ENCODE measurements at places on chromosomes 7 and 10.

GRCh38 chr10:18229826-18230225 lies 89.6 kb downstream of the CACNB2 start:
- no peak for DNase-seq

DNA sequence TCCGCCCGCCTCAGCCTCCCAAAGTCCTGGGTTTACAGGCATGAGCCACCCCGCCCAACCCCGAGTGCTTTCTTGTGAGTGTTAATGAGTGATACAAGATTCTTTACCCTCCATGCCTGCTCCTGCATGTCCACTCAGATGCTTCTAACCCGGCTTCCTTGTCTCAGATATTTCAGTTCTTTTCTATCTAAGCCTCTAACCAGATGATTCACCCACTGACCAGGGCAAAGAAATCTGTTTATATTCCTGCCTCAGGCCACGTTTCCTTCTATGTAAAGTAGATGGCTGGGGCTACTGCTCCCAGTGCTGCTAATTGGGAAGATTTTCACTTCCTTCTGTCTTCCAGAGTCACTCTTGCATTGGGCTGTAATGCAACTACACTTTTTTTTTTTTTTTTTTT lies 395.1 kb upstream of the ANKRD30A start:
- DNase-seq = no peak

DNA sequence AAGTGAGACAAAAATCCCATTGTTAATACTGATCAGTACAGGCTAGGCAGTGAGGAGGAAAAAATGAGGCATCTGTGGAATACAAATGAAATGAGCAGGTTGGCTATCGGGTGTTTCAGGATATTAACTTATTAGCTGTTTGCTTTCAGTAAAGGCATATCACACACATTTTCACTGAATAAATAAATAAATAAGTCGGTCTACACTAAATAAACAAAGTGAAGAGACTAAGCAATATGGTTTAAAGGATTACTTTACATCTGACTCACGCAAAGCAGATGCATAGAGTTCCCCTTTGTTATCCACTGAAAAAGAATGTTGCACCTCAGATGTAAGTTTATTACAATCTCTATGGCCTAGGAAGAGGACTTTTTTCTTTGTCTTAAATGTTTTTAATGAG lies 6.3 kb upstream of the SEMA3A start:
- DNase-seq = no peak

DNA sequence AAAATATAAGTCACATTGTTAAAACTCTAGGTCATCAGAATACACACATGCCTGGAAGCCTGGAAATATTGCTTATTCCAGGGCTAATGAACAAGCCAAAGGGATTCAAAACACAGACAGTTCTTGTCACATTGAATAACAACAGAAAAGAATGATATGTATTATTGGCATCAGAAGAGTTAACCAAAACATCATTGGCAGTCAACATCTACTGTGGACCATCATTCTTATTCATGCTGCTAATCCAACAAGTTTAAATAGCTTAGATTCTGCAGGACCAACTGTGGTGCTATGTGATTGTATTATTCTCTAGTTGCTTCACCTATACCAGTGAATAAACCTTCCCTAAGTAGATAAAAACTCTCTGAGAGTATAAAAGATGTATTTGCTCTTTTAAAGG lies 198.3 kb downstream of the NEBL start:
- no peak for DNase-seq

DNA sequence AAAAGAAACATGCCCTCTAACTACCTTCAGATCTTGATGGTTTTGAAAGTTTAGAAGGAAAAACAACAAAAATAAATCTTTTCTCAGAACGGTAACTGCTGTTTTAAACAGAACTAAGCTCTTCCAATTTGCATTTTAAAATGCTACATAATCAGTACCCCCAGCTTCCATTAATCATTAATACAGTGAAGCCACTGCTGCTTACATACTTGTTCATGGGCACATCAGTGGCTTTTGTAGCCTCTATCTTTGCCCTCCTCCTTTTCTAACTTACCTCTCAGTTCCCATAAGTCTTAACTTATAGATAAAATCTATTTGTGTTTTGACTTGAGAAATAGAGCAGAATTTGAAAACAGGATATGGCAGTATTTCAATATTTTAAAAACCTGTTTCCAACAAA lies 109.1 kb downstream of the POLL start:
- no peak for DNase-seq

DNA sequence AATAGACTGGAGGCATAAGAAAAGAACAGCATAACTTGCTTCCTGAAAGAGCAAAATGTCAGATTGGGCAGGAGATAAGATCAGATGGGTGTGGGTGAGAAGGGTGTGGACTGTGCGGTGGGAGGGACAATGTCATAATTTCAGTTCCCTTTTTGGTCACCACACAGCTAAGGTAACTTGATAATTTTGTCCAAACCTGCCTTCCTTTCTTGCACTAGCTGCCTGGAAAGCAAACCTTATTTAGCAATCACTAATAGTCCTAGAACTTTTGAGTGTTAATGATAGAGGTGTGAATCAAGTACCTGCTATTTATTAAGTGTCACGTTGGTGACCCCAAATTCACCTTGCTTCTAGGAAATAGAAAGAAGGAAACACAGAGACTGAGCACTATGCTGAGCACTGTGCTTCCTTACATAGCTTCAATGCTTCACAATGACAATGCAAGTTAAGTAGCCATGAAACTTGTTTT lies 72.4 kb upstream of the SP4 start:
- no peak for DNase-seq

- no peak for DNase-seq
These were observed 382.9 kb upstream of the NPVF start for GRCh38 chr7:25611196-25611595.

- no peak for DNase-seq
These were observed 77.9 kb downstream of the TMEM178B start for GRCh38 chr7:141151746-141152145.

- DNase-seq = no peak
These were observed 143.5 kb upstream of the ZMIZ1 start for GRCh38 chr10:78925275-78925674.

DNA sequence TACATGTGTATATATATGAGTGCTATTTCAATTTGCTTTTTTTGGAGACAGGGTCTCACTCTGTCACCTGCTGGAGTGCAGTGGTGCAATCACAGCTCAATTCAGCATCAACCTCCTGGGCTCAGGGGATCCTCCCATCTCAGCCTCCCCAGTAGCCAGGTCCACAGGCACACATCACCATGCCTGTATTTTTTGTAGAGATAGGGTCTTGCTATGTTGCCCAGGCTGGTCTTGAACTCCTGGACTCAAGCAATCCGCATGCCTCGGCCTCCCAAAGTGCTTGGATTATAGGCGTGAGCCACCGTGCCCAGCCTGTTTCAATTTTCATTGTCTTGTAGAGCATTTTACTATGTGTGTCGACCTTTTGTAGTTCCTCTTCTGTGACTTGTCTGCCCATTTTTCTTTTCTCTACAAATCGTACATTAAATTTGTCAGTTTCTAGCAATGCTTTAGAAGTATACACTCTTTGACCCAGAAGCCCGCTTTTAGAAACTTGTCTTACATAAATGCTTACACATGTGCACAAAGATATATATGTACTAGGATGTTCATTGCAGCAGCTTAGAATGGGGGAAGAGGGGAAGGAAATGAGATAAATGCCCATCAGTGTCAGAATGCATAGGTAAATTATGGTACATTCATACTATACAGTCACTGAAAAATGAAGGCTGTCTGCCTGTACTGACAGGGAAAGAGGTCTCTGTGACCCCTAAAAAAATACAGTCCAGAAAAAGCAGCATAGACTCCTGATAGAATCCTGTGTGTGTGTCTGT lies 12.2 kb upstream of the RFC2 start:
- DNase-seq = no peak

DNA sequence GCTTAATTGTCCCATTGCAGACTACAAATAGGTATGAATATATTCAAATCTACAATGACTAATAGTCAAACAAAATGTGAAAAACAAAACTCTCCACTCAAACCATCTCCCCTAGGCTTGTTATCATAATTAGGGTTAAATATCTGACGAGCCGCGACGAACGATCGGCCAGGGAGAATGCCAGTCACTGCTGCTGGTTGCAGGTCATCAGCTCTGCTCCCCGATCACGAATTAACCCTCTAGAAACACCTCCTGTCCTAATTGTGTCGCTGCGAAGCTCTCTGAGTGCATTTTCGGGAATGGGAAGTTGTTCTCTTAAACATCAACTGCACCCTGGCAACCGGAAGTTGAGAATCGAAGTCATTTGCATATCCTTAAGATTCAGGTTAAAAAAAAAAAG lies 167.3 kb downstream of the TCERG1L start:
- no peak for DNase-seq

GRCh38 chr7:8190119-8190895 lies 71.7 kb downstream of the ICA1 start:
- DNase-seq = peak; percentile 69

DNA sequence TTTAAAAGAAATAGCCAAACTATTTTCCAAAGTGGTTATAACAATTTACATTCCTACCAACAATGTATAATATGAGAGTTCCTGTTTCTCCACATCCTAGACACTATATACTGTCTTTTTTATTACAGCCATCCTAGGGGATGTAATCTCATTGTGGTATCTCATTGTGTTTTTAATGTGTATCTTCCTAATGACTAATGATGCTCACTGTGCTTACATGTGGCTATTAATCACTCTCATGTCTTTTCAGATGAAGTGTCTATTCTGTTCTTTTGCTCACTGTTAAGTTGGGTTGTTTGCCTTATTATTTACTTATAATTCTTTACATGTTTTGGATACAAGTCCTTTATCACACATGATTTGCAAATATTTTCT lies 71.8 kb downstream of the ZNF438 start:
- DNase-seq = no peak

GRCh38 chr10:123901621-123902020 lies 10.0 kb upstream of the CPXM2 start:
- DNase-seq = no peak

DNA sequence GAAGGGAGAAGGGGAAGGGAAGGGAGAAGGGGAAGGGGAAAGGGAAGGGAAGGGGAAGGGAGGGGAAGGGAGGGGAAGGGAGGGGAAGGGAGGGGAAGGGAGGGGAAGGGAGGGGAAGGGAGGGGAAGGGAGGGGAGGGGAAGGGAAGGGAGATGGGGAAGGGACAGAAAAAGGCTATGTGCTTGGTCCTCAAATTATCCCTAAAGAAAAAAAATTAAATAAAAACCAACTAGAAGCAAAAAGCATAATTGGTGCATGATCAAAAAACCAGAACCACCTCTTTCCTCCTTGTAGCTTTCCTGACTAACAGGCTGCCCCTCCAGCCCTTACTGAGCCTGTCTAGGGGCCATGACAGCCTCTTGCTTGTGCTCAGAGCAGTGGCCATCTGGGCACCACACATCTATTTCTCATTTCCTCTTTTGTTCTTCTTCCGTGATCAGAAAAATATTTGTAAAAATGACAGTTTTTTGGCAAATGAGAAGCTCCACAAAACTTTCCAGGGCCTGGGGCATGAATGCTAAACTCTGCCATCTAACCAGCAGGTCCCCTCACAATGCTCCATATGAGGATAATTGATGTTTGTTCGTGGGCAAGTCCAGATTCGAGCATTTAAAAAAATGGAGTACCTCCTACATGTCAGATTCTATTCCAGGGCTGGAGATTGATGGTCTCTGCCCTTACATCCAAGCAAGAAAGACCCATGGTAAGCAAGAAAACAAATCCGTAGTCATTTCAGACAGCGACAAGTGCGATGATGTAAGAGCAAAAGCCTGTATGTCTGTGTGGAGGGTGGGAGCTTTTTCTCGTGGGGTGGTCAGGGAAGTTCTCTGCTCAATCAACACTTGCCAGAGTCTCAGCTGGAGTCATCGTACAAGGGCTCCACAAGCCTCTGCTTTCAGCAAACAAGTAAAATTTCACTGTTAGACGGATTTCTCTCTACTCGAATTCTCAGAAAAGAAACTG lies 320.9 kb downstream of the WDR11 start:
- peak; percentile 56 for DNase-seq

GRCh38 chr7:137590756-137591305 lies 247.3 kb upstream of the PTN start:
- no peak for DNase-seq

DNA sequence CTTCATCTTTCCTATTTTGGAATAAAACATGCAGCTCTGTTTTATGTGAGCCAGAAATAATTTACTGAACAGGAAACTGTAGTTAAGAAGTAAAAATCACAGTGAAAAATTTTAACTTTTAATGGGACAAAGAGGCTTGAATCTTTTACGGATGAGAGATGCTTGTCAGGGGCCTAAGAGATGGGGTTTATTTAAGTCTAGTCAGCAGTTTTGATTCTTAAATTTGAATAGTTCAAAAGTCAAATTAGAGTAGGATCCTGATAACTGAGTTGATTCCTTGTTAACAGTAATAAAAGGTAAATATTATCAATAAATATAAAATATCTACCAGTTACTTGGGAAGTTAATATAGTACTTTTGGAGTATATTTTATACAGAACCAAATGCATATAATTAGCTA lies 24.9 kb upstream of the CD36 start:
- DNase-seq = no peak

- no peak for DNase-seq
These were observed 9.4 kb upstream of the INPP5A start for GRCh38 chr10:132528064-132528691.

- DNase-seq = no peak
These were observed 62.1 kb upstream of the ZNF746 start for GRCh38 chr7:149559711-149560110.

DNA sequence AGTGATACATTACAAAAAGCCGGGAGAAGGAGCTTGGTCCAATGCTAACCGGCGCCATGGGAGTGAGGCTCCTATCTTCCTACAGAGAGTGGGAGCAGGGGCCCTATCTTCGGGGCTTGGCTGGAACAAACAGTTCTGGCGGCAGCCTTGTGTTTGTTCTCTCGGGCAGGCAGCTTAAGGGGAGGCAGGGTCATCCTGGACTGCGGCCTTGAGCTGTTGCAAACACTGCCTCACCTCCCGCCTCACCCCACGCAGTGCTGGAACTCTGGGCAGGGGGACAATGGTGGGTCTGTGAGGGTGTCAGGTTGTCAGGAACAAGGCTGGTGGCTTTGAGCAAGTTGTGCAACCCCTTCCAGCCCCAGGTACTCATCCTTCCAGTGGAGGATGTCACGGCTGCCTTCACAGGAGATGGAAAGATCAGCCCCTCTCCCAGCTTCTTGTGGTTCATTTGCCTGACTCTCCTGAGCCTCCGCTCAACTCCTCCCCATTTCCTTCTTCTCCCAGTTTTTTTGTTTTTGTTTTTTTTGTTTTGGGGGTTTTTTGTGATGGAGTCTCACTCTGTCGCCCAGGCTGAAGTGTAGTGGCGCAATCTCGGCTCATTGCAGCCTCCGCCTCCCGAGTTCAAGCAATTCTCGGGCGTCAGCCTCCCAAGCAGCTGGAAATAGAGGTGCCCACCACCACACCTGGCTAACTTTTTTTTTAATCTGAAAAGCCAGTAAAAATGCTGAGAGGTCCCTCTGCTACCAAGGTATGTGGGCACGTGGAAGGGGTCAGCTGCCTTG lies 57.4 kb downstream of the SPOCK2 start:
- no peak for DNase-seq

All from globus pallidus (tissue), 1 donor.